Kidney capillary endothelial cell (primary cell): ENCODE measurements at places on chromosomes 4 and X.

DNA sequence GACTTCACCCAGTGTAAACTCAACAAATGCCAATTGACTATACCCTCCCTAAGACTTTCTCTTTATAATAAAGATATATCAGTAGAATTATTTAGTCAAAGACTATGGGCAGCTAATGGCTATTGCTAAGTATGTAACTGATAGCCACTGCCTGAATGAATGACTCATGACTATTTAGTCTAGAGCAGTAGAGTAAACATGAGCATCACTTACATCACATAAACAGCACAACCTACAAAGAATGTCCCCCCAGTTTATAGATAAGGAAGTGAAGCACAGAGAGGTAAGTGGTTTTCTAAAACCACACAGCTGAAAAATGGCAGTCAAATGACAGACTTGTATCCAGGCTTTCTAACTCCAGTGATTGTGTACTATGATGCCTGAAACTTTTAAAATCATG is 507.0 kb downstream of the PPARGC1A start:
- no peak for DNase-seq

- no peak for DNase-seq
Observed at GRCh38 chr4:33176566-33176965, 2456.4 kb downstream of the PCDH7 start.

DNA sequence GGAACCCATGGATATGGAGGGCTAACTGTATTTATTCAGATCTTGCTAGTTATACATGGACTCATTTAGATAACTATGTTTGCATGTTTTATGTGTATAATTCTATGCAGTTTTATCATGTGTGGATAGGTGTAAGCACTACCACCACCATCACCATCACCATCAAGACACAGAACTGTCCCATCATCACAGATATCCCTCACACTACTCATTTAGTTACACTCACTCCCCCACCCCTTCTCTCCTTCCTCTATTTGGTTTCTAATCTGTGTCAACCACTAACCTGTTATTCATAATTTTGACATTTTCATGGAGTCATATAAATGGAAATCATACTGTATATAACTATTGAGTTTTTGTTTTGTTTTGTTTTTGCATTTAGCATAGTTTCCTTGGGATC is 43.7 kb downstream of the STAG2 start:
- DNase-seq, result no peak

DNA sequence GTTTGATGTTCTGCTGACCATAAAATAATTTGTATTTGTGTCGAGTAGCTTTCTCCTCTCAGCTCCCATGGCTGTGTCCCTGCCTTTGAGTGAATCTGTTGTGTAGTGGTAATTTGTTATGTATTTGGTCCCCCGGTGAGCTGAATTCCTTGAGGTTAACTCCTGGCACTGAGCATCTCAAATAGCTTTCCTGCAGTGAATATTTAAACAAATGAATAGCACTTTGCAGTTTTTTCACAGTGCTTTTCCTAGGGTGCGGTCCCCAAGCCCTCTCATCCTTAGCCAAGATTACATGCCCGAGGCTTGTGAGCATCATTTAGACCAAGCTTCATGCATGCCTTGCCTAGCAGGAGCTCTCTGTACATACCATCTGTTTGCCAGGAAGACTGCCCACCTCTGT is 74.2 kb downstream of the CLDN34 start:
- no peak for DNase-seq

- DNase-seq, result no peak
Observed at GRCh38 chr4:8016527-8016926, 76.9 kb upstream of the AFAP1 start.

DNA sequence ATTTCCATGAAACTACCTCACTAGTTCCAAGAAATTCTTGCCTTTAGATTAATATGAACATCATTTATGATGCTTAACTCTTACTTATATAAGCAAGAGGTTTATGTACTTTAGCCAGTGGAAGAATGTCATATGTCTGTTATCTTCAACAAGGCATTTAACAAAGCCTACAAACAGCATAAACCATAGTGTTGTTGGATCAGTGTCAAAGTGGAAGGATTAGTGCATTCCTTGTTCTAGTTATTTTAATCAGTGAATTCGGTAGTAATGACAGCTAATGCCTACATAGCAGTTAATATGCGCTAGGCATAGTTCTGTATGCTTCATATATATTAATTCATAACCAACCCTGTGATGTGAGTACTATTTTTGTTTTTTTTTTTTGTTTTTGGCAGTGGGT is 3.1 kb downstream of the PI4K2B start:
- DNase-seq, result no peak

- no peak for DNase-seq
Observed at GRCh38 chr4:19195696-19196095, 1056.0 kb upstream of the SLIT2 start.

GRCh38 chr4:84968925-84969324 is 2.4 kb upstream of the WDFY3 start:
- no peak for DNase-seq
